Activated T-cell treated with anti-CD3 and anti-CD28 coated beads for 48 hours (primary cell): ENCODE measurements at places on chromosomes 16 and 17.

GRCh38 chr17:65433592-65433991, 127.9 kb downstream of the AXIN2 start:
- DNase-seq: no peak

DNA sequence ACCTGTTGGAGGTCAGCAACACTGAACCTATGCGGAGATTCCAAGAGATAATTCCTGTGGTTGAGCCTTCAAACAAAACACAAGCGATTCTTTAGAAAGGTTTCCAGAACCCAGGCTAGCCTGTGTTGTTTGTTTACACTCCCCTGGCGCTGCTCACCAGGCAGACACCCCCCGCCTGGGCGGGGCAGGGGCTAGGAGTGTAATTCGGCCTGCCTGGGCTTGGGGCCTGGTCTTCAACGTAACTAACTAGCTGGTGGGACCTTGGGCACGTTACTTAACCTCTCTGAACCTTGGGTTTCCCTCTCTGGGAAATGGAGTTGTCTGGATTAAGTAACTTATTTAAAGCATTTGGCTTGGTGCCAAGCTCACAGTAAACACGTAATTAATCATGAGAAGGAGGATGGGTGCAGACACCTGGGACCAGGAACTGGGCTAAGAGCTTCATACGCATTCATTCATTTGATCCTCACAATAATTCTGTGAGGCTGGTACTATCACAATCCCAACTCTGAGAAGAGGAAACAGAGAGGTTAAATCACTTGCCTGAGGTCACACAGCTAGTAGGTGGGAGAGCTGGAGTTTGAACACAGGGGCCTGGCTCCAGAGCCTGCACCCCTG, 7.6 kb upstream of the ARHGAP27 start:
- DNase-seq: no peak

- DNase-seq: no peak
Observed at GRCh38 chr16:66926171-66926947, 1.0 kb upstream of the RRAD start.

DNA sequence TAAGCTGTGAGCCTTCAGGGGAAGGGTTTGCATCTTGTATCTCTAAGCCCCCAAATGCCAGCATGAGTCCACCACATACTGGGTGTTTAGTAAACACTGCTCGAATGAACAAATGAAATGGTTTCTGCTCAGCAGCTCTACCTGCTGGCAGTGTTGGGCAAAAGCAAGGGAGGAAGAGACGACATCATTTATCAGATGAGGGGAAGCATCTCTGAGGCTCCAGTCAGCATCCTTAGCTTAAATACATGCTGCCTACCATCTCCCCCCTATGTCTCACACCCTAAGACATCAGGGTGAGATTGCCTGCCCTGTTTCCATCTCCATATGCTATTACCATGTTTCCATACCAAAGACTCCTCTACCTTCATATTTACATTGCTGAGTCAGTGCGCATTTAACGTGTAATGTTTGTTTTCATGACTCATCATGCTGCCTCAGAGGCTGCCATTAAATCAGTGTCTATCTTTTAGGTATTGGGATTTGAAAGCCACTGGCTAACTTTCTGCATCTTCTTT, 379.8 kb downstream of the UTP18 start:
- no peak for DNase-seq

GRCh38 chr17:7208754-7209460, 10.7 kb downstream of the DLG4 start:
- no peak for DNase-seq

GRCh38 chr16:82626791-82627261, at the start of gene CDH13:
Gene CDH13, plus strand, starts transcription at chr16:82626969.
- DNase-seq: no peak

DNA sequence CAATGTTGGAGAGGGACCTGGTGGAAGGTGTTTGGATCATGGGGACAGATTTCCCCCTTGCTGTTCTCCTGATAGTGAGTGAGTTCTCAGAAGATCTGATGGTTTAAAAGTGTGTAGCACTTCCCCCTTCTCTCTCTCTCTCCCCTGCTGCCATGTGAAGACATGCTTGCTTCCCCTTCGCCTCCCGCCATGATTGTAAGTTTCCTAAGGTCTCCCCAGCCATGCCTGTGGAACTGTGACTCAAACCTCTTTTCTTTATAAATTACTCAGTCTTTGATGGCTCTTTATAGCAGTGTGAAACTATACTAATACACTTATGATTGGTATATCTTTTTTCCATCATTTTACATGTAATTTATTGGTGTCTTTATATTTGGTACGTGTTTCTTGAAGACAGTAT, 13.4 kb downstream of the ADGRG5 start:
- no peak for DNase-seq

DNA sequence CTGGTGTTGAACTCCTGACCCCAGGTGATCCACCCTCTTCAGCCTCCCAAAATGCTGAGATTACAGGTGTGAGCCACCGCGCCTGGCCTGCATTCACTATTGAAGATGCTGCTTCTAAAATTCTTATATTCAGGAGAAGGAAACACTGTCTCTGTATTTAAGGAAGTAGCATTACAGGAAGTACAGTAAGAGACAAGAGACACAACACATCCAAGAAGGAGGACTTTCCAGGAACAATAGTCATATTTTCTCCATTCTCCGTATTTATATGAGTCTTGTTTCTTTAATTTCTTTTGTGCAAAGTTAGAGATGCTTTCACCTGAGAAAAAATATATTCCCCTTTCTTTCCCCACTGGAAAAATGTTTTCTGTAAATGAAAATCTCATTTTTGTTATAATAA, 18.3 kb upstream of the ABCA3 start:
- no peak for DNase-seq

GRCh38 chr16:397736-398332, 835 bp downstream of the NME4 start:
- DNase-seq: no peak

DNA sequence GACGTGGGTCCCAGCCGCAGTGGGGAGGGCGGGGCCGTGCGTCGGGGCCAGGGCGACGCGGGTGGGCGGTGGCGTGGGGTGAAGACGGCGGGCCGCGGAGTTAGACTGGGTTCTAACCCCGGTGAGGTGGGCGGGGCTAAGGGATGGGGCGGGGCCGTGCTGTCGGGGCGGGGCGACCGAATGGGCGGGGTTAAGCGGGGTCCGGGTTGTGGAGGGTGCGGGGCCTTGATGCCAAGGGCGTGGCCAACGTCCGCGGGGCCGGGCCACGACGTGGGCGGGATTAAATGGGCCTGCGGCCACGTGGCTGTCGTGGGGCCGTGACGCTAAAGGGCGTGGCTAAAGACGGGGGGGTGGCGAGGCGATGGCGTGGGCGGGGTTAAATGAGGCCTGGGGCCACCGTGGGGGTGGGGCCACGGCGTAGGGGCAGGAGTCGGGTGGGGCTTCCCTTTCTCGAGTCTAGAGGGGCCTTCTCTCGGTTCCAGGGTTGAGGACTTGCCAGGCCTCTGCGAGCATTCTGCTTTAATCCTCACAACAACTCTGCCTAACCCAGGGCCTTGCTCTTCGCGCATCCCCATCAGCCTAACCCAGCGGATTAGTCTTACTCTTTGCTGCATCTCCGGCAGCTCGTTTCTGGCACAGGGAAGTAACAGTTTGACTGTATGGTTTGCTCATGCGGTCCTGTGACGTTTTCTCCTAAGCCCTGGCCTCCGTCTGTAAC, 739 bp downstream of the TCF25 start:
- DNase-seq: peak; percentile 97

DNA sequence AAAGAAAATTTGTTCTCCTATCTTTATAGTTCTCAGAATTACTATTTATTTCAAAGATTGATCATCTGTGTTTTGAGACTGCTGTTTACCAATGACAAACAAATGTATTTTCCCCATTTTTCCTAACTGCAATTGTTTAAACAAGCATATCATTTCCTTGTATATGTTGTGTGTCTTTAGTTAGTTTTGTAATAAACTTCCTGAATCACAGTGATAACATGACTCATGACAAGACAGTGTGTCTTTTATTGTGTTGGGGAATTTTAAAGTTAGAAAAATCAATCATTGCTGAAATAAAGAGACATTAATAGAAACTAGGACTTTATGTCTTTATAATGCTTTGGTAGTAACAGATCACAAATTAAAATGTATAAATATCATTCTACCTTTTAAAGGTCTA, 348.5 kb downstream of the KCNJ2 start:
- DNase-seq: no peak

GRCh38 chr16:86929057-86929871, 350.9 kb downstream of the FOXL1 start:
- no peak for DNase-seq

GRCh38 chr16:84391151-84392030, 23.1 kb downstream of the ATP2C2 start:
- DNase-seq: no peak

GRCh38 chr17:44038604-44039011, 23.8 kb upstream of the TMEM101 start:
- DNase-seq: no peak

- no peak for DNase-seq
Observed at GRCh38 chr17:39110435-39111136, 40.9 kb downstream of the PLXDC1 start.

DNA sequence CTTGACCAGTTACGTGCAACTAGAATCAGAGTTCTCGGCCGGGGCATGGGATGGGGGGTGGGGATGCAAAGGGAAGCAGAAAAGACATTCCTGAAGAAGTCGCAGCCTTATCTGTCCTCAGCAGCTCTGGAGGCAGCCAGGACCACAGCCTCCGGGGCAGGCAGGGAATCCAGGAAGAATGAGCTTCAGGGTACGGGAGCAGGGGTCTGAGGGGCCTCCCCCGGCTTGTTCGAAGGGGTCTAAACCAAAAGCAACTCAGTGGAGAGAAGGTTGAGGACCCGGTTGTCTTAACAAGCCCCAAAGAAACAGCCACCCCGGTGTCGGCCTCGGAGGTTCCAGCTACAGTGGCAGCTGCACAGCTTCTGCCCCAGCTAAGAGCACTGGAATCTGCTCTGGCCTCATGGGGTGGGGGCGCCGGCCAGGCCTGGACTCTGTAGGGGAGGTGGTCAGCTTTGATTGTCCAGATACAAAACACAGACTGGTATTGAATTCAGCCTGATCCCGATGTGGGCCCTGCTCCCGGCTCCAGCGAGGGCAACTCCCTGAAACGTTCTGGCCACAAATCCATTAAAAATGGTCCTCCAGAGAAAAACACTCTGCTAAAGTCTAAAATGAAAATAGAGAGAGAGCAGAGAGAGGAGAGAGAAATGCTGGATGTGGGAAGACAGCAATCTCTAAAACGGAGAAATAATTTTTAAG, 7.7 kb downstream of the HOXB4 start:
- DNase-seq: no peak
